ENCODE measurements at places on chromosomes 3 and 15.

GRCh38 chr15:25057574-25057973 is 102.8 kb downstream of the SNRPN start:
- no peaks in the 10 kb centered on the region for H3K4me1 ChIP-seq
- H3K27me3 ChIP-seq, result no peaks in the 10 kb centered on the region
- no peak overlapping the region for H3K27ac ChIP-seq

DNA sequence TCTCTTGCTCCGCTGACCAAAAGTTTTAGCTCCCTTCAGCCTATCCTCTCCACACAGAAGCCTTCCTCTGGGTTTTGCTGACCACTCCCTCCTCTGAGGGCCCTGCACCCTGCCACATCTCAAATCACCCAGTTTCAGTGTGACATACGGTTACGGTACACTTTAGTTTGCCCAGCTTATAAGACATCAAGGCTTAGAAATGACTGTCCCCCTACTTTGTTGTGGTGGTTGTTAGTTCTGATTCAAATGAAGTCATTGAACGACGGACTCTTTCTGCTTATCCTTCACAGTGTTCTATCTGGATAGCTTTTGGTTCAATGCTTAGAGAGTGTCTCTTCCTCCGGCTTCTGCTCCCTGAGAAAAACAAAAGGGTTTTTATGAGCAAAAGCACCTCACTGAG is 68.0 kb upstream of the NDUFB4 start:
- H3K27ac ChIP-seq, result no peak overlapping the region
- H3K4me1 ChIP-seq, result no peaks in the 10 kb centered on the region
- DNase-seq, result no peak
- H3K36me3 ChIP-seq, result peaks cover 5% of the 10 kb centered on the region
- H3K4me3 ChIP-seq, result no peak overlapping the region

DNA sequence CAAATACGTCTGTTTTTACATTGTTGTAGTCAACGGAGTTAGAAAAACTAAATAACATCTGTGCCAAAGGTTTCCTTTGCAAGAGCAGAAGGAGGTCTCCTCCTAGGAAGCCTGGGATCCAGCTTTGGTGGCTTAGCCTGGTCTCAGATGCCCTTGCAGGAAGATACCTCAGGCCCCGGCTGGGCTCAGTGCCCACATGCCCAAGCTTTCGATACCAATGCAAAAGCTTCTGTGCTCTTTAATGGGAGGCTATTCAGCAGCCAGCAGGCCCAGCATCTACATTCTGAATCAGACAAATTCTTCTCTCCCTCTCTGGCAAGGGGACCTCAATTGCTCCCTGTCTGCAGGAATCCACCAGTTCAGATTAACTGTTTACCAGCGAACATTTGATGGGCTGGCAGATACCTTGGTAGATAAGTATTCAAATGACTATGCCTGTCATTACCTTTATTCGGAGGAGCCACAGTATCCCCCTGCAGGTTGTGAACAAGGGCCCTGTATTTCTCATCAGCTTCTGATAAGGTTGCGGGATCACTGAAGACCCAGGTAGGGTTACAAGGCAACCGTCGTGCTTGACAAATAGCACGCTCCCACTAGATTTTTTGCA is 180.1 kb upstream of the KBTBD8 start:
- H3K27me3 ChIP-seq, result peaks cover 7% of the 10 kb centered on the region
- no peak overlapping the region for H3K27ac ChIP-seq
- no peak for DNase-seq
- H3K4me1 ChIP-seq, result no peaks in the 10 kb centered on the region

- H3K4me3 ChIP-seq, result peak overlapping the region; percentile 94
- peaks cover 62% of the 10 kb centered on the region for H3K4me1 ChIP-seq
- no peaks in the 10 kb centered on the region for H3K36me3 ChIP-seq
- peak overlapping the region; percentile 98 for H3K27ac ChIP-seq
These were observed 65.1 kb upstream of the MBNL1 start for GRCh38 chr3:152203652-152204051.

- DNase-seq, result no peak
- H3K4me1 ChIP-seq, result no peaks in the 10 kb centered on the region
- no peak overlapping the region for H3K27ac ChIP-seq
- H3K4me3 ChIP-seq, result no peak overlapping the region
- H3K36me3 ChIP-seq, result no peaks in the 10 kb centered on the region
These were observed 42.6 kb upstream of the SEMA6D start for GRCh38 chr15:47674586-47675232.

DNA sequence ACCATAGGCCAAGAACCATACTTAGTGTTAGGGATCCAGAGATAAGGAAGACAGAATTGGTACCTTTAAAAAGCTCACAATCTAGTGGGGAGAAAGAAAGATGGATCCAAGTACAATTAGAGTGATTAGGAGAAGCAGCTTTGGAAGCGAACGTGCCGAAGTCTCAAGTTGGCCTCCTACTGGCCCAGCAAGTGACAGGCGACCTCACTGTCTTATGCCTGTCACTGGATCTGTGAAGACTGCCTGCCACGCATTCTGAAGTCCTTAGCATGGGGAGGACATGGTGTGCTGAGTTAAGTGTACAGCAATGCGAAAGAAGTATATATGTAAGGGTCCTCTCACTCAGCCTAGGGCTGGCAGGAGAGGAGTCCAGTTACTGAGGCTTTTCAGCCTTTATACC is 141.0 kb downstream of the GABRB3 start:
- H3K27me3 ChIP-seq, result no peaks in the 10 kb centered on the region
- DNase-seq, result no peak
- H3K4me1 ChIP-seq, result no peaks in the 10 kb centered on the region
- no peak overlapping the region for H3K27ac ChIP-seq
- no peak overlapping the region for H3K4me3 ChIP-seq
- H3K36me3 ChIP-seq, result no peaks in the 10 kb centered on the region

DNA sequence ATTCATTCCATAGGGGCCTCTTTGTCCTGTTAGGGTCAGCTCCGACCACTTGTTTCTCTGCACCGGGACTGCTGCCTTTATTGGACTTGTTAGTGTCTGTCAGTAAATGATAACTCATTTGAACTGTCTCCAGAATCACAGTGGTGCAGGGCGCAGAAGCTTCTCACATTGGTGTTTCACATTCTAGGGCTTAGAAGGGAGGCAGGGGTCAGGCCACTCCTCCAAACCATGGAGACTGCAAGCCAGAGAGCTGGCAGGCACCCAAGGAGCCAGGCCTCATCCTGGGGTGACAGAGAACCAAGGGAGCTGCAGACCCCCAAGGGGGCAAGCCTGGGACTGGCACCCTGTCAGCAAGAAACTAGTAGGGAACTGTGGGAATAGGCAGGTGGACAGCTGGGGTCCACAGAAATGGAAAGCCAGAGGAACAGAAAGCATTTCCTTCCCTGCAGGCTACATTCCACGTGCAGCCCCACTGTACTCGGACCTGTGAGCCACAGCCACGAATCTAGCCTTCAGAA is 49.1 kb downstream of the CCNL1 start:
- H3K27ac ChIP-seq, result no peak overlapping the region
- peaks cover 4% of the 10 kb centered on the region for H3K27me3 ChIP-seq
- H3K4me3 ChIP-seq, result no peak overlapping the region
- H3K4me1 ChIP-seq, result no peaks in the 10 kb centered on the region

GRCh38 chr3:142278451-142278850 is 53.1 kb upstream of the GK5 start:
- no peaks in the 10 kb centered on the region for H3K27me3 ChIP-seq
- H3K4me1 ChIP-seq, result peaks cover 45% of the 10 kb centered on the region
- no peak overlapping the region for H3K4me3 ChIP-seq
- H3K36me3 ChIP-seq, result peaks cover 14% of the 10 kb centered on the region

- H3K27ac ChIP-seq, result no peak overlapping the region
- H3K4me3 ChIP-seq, result no peak overlapping the region
- no peaks in the 10 kb centered on the region for H3K36me3 ChIP-seq
- H3K27me3 ChIP-seq, result peaks cover 20% of the 10 kb centered on the region
- peak; percentile 69 for DNase-seq
- H3K4me1 ChIP-seq, result no peaks in the 10 kb centered on the region
These were observed 267.5 kb upstream of the CHRM5 start for GRCh38 chr15:33700695-33701303.

- no peak overlapping the region for H3K27ac ChIP-seq
- H3K4me3 ChIP-seq, result no peak overlapping the region
- H3K27me3 ChIP-seq, result peaks cover 10% of the 10 kb centered on the region
- H3K36me3 ChIP-seq, result no peaks in the 10 kb centered on the region
- no peak for DNase-seq
These were observed 17.0 kb upstream of the ANO10 start for GRCh38 chr3:43638594-43639447.

- H3K4me3 ChIP-seq, result no peak overlapping the region
- H3K4me1 ChIP-seq, result no peaks in the 10 kb centered on the region
- no peak overlapping the region for H3K27ac ChIP-seq
These were observed 412.4 kb downstream of the RAP2B start for GRCh38 chr3:153574445-153574844.

GRCh38 chr15:48427479-48427878 is 96.2 kb downstream of the DUT start:
- DNase-seq, result no peak
- no peaks in the 10 kb centered on the region for H3K27me3 ChIP-seq
- H3K36me3 ChIP-seq, result no peaks in the 10 kb centered on the region
- peaks cover 2% of the 10 kb centered on the region for H3K4me1 ChIP-seq

DNA sequence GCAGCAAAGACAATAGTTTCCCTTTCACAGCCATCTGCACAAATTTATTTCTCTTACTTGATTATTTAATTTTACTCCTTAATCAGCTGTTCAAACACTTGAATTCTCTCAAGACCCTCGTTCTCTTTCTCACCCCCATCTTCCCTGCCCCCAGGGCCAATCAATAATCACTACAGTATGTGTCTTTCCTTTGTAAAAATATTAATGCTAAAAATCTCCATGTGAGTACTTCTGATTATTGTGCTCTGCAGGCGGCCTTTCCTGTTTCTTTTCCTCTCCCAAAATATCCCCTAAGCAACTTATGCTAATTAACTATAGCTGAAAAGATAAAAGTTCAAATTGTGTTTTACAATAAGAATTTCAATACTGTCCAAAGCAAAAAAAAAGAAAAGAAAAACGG is 617.0 kb upstream of the CBLB start:
- H3K27ac ChIP-seq, result no peak overlapping the region
- no peaks in the 10 kb centered on the region for H3K4me1 ChIP-seq
- no peak overlapping the region for H3K4me3 ChIP-seq
- peaks cover 4% of the 10 kb centered on the region for H3K36me3 ChIP-seq
- peaks cover 5% of the 10 kb centered on the region for H3K27me3 ChIP-seq

GRCh38 chr3:153927107-153927506 is 194.1 kb upstream of the ARHGEF26 start:
- no peaks in the 10 kb centered on the region for H3K27me3 ChIP-seq
- no peak overlapping the region for H3K4me3 ChIP-seq
- H3K36me3 ChIP-seq, result no peaks in the 10 kb centered on the region

- peaks cover 2% of the 10 kb centered on the region for H3K27me3 ChIP-seq
- DNase-seq, result no peak
- H3K4me3 ChIP-seq, result no peak overlapping the region
- H3K27ac ChIP-seq, result no peak overlapping the region
- no peaks in the 10 kb centered on the region for H3K4me1 ChIP-seq
These were observed 211.3 kb downstream of the TBC1D2B start for GRCh38 chr15:77866186-77866585.

DNA sequence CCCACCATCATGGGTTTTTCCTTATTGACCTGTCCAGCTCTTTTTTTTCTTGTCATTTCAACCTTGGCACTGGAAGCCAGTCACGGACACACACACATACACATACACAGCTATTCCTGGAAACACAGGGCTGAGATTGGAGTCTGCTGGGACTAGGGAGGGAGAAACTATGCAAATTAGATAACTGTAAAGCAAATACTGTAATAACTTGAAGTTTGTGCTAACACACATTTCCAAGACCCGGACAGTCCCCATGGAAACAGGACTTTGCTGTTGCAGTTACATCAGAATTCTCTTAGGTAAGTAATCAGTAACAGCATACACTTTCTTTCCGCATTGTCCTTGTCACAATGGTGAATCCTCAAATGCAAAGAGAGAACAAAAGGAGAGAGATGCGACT is 304.4 kb downstream of the KBTBD8 start:
- no peak overlapping the region for H3K4me3 ChIP-seq
- no peak for DNase-seq
- no peak overlapping the region for H3K27ac ChIP-seq
- H3K4me1 ChIP-seq, result no peaks in the 10 kb centered on the region
- peaks cover 2% of the 10 kb centered on the region for H3K27me3 ChIP-seq
- H3K36me3 ChIP-seq, result no peaks in the 10 kb centered on the region

DNA sequence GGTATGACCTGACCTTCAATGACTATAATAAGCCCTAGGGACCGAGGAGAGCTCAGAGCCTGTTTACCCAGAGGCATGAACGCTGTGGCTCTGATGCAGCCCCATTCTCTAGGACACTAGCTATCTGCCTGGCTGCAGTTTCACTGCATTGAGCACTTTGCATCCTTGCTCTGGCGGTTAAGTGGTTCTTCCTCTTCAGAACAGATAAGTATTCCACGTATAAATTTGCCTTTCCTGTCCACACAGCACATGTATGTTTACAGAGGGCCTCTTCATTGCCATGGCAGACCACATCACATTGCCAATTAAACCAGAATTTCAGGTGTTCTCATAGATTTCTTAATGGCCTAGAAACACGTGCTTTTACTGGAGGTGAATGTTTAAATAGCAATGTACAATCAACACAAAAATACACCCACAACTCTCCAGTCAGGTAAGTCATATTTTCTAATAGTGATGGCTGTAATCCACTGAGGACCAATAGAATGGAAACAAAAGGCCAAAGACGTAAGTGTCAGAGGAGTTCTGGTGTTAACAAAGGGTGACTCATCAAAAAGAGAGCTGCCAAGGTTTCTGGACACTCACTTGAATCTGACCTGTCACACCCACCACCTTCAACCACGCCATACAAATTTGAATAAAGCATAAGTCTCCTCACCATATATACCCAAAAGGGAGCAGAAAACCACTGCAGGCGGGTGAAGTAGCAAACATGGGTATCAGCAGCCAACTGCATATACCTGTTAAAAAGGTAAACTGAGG is 553.4 kb downstream of the OCA2 start:
- no peak overlapping the region for H3K4me3 ChIP-seq
- no peaks in the 10 kb centered on the region for H3K36me3 ChIP-seq
- H3K27me3 ChIP-seq, result no peaks in the 10 kb centered on the region
- H3K27ac ChIP-seq, result no peak overlapping the region
- H3K4me1 ChIP-seq, result no peaks in the 10 kb centered on the region

- no peaks in the 10 kb centered on the region for H3K36me3 ChIP-seq
- peaks cover 52% of the 10 kb centered on the region for H3K4me1 ChIP-seq
- H3K27ac ChIP-seq, result peak overlapping the region; percentile 68
These were observed 61.7 kb downstream of the FNDC3B start for GRCh38 chr3:172101107-172101506.

GRCh38 chr15:23457890-23458289 is 10.8 kb upstream of the GOLGA6L2 start:
- no peaks in the 10 kb centered on the region for H3K36me3 ChIP-seq
- DNase-seq, result no peak
- no peaks in the 10 kb centered on the region for H3K4me1 ChIP-seq
- no peak overlapping the region for H3K4me3 ChIP-seq
- peaks cover 2% of the 10 kb centered on the region for H3K27me3 ChIP-seq

DNA sequence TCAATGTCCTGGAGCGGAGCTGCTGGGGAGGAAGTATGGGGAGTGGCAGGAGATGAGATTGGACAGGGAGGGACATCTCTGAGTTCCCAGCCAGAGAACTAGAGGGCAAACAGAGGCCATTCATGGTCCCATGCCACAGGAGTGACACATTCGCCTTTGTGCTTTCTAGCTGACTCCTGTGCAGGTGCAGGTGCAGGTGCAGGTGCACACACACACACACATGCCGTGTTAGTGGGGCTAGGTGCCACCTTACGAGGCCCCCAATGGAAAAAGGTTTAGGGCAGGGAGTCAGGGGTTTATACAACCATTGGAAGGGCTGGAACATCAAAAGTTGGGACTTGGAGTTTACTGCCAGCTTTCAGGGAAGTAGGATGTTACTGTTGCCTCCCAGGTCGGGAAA is 52.0 kb downstream of the TPRA1 start:
- no peaks in the 10 kb centered on the region for H3K36me3 ChIP-seq
- no peak for DNase-seq
- no peak overlapping the region for H3K27ac ChIP-seq

Measured in natural killer cell treated with Interleukin-12 subunit alpha and Interleukin-12 subunit beta and Interleukin-15 and Interleukin-18, amount 100 ng/mL, for 72 hours (primary cell).